ENCODE measurements at places on chromosomes 11 and 22.

DNA sequence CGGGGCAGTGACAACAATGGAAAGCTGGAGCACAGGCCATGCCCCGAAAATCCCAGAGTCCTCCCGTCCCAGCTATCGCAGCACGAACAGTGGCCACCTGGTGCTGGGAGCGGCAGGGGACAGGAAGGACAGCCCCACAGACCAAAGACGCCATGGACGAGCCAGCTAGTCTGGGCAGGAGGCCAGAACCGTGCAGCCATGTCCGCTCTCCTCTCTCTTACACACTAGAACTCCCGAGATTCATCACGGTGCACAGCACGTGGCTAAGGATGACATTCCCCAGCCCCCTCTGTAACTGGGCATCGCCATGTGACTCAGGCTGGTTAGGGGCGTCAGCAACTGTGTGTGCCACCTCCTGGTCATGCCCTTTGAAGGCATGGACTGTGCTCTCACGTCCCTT is 4.6 kb downstream of the CDPF1 start:
- DNase-seq: no peak

GRCh38 chr11:9489080-9489765 is 28.4 kb downstream of the ZNF143 start:
- no peak for DNase-seq

- no peak for DNase-seq
Observed at GRCh38 chr11:132743601-132744000, 788.7 kb downstream of the OPCML start.

GRCh38 chr11:111814557-111815320 is 48.5 kb upstream of the PPP2R1B start:
- DNase-seq: no peak

DNA sequence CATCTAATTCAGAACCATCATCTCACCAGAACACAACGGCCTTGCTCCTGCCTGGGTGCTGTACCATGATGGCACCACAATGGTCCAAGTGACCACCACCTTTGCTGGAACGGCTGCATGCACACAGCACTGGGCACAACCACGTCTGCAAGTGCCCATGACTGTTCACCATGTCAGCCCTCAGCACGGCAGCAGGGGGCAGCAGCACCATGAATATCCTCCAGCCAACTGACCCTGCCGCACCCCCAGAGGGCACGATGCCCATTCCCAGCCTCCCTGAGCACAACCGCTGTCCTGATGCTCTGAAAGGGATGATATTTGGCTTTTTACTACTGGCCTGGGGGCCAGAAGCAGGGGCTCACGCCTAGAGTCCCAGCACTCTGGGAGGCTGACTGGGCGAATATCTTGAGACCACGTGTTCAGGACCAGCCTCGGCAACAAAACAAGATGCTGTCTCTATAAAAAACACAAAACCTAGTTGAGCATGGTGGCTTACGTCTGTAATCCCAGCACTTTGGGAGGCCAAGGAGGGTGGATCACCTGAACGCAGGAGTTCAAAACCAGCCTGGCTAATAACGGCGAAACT is 25.7 kb downstream of the DRD4 start:
- no peak for DNase-seq

GRCh38 chr11:119166368-119167076 is 2.0 kb upstream of the NLRX1 start:
- no peak for DNase-seq

GRCh38 chr11:17720796-17721171 is 1.4 kb downstream of the MYOD1 start:
- no peak for DNase-seq

DNA sequence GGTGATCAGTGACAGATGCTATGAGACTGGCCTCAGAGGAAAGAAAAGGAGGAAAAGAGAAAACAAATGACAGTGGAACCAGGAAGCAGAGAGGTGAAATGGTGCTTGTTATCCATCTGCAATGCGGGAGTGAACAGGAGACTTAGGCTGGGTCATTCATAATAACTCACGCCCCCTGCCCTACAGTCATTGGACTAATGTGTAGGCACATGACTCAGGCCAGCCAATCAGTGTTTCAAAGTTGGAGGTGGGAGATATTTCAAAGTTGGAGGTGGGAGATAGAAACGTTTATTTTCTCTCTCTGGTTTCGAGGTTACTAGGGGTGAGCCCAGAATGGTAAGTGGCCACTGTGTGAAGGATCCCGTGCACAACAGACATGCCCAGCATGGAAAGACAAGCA is 30.3 kb downstream of the SLC22A6 start:
- DNase-seq: no peak

DNA sequence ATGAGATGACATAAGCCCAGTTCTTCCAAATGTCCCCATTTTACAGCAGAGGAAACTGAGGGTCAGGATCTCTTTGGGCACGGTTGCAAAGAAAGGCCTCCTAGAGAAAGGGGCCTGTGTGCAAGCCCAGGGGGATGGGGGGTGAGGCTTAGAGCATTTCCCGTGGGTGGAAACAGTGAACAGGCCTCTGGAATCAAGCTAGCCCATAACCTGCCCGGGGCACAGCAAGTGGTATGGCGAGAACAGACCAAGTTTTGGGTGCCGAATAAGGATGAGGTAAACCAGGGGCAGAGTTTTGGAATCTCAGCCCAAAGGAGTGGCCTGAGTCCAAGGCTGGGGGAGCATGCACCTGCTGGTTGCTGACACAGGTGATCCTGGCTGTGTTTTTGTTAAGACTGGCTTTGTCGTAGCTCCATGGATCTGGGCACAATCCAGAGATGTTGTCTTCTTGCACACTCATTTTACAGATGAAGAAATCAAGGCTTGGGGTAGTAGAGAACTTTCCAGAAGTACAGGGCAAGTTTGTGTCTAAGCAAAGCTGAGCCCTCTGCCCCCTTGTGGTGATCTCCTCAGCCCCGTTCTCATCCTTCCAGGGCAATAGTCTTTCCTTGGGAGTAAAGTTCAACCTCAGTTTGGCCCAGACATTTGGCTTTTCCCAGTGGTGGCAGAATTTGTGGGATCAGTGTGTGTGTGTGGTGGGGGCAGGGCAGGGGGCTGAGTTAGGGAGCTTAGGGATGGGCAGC is 53.5 kb upstream of the MYEOV start:
- no peak for DNase-seq

DNA sequence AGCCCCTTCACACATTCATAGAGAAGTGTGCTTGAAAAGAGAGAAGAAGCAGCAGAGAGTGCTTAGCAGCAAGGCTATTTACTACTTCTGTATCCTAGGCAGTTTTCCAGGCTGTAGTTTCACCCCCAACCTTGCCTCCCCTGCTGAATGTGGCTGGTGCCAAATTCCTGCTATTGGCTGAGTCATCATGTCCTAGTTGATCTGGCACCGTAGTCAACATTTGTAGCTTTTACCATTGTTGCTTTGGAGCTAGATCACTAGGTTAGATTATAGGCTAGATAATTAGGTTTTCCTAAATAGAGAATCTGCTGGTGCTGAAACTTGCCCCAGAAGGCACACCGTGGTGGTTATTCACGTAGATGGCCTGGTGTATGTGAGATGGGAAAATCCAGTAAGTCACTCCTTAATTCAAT is 32.7 kb downstream of the ARHGAP42 start:
- DNase-seq: no peak

DNA sequence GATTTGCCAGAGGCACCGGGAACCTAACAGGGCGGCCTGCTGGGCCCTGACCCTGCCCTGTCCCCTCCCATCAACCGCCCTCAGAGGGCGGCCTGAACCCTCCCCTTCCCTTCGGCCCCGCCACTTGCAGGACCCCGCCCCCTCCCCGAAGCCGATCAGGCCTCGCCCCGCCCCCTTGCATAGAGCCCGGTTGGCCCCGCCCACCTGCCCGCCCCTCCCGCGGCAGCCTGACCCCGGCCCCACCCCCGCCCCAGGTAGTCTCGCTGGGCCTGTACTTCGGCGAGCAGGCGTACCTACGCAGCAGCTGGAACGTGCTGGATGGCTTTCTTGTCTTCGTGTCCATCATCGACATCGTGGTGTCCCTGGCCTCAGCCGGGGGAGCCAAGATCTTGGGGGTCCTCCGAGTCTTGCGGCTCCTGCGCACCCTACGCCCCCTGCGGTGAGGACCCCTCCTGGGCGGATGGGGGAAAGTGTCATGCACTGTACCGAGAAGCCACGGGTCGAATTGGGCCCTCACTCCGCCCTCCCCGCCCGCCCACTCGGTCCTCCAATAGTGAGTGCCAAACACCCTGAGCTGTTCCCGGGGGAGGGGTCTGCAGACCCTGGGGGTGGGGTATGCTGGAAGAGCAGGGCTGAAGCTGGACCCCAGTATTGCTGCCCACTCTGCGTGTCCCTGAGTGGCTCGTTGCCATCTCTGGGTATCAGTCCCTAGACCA is 94.1 kb downstream of the CACNA1I start:
- DNase-seq: no peak

DNA sequence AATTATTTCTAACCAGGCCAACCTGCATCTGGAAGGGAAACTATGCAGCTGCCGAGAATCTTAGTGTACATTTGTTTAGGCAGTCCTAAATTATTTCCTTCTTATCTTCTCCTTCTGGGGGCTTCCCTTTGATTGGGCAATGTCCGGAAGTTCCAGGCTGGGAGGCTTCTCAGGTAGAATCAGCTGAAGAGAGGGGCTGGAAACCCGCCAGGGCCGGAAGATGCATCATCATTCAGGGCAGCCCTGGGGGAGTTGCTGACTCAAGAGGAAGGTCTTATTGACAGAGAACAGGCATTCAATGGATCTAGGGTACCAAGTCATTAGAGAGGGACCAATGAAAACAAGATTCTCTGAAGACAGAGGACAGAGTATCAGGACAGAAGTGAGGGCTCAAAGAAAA is 150.7 kb downstream of the BLID start:
- no peak for DNase-seq

DNA sequence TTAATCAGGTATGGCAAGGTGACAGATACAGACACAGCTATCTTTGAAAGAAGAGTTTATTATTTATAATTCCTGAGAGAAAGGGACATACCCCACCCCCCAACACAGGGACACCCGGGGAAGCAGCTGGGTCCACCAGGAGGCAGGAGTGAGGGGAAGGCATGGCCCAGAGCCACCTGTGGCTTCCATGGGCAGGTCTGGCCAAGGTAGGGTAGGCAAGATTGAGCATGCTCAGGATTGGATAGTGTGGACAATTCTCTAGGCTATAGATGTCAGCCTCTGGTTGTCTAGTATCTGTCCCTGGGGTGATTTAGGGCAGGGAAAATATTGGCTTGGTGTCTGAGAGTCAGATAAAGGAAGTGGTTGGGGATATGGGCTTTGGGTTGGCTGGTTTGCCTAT is 27.5 kb upstream of the SMIM35 start:
- DNase-seq: no peak

DNA sequence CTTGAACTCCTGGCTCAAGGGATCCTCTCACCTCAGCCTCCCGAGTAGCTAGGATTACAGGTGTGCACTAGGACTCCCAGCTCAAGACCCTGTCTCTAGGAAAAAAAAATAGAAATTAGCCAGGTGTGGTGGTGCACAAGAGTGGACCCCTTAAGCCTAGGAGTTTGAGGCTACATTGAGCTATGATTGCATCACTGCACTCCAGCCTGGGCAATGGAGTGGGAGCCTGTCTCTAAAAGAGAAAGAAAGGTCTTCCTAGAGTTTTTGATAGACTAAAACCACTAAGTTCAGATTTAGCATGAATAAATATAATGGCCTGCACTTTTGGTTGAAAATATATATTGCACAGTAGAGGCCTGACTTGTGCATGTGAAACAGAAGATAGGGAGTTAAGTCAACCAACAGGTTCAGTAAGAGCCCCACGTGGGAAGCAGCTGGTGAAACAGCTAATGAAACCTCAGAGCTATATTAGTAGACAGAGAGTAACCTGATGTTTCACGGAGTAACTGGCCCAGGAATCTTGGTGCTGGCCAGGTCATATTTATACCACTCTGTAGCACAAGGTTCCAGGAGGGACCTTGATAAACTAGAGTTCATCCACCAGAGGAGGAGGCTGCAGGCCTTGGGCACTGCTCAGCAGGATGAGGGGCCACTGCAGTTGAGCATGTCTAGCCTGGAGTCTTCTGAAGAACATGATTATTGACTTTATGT is 4.6 kb upstream of the MICAL3 start:
- no peak for DNase-seq

- DNase-seq: no peak
Observed at GRCh38 chr11:9153651-9154050, 62.3 kb upstream of the SCUBE2 start.

DNA sequence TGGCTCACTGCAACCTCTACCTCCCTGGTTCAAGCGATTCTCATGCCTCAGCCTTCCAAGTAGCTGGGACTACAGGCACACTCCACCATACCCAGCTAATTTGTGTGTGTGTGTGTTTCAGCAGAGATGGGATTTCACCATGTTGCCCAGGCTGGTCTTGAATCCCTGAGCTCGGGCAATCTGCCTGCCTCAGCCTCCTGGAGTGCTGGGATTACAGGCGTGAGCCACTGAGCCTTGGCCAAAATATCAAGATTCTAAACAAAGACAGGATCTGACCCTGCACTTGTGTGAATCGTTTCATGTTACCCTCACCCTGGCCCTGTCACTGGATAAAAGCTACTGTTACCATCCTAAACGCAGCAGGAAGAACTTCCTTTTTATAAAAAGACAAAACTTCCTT is 15.6 kb upstream of the THY1 start:
- DNase-seq: no peak

- no peak for DNase-seq
Observed at GRCh38 chr22:35467681-35468434, 67.9 kb downstream of the MCM5 start.

- no peak for DNase-seq
Observed at GRCh38 chr11:931385-931784, 5.7 kb downstream of the AP2A2 start.

- no peak for DNase-seq
Observed at GRCh38 chr22:47623763-47624148, 861.3 kb downstream of the TBC1D22A start.

- DNase-seq: no peak
Observed at GRCh38 chr11:26963764-26964163, 30.1 kb upstream of the FIBIN start.

DNA sequence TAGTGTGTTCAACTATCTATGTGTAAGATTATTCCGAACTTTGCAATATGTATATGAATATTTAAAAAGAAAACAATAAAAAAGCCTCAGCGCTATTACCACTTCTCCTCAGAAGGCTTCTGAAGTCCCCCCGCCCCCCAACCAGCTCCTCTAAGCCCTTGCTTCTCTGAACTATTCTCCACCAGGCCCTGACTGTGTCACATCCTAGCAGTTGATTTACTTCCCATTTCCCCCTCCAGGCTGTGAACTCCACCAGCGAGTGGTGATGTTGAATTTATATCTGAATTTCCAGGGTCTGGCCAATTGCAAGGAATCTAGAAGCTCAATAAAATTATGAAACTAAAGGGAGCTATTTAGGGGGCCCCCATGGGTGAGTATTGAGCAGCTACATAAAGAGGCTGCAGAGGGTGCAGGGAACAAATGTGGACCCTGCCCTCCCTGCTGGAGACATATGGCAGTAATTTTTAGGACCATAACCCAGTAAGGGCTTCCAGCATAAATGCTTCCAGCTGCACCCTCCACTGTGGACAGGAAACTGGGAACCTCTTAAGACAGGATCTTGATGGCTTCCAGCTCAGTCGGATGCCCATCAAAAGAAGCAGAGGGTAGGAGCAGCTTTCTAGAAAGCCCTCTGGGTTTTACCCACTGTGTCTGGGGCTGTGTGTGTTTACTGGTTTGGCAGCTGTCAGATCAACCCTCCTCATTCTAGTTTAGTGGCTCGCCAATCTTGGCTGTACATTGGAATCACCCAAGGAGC is 81.4 kb downstream of the TIMP3 start:
- no peak for DNase-seq

GRCh38 chr11:107821199-107821927 is 37.2 kb downstream of the SLC35F2 start:
- no peak for DNase-seq

GRCh38 chr22:42283278-42284201 is 13.1 kb upstream of the TCF20 start:
- no peak for DNase-seq
